Muscle of back (tissue), 13 donors: ENCODE measurements at places on chromosomes 5 and 9.

DNA sequence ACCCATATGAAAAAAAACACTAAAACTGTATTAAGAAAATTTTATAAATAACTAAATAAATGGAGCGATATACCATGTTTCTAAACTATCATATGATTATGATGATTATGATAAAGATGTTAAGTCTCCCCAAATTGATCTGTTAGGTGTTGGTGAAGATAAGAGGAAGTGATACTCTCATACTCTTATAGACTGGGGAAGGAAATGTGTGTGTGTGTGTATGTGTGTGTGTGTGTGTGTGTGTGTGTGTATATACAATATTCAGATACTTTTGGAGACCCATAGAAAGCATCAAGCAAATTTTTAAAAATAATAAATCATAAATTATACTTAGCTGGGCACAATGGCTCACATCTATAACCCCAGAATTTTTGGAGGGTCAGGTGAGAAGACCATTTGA, 62.9 kb downstream of the TMEM232 start:
- DNase-seq = no peak

DNA sequence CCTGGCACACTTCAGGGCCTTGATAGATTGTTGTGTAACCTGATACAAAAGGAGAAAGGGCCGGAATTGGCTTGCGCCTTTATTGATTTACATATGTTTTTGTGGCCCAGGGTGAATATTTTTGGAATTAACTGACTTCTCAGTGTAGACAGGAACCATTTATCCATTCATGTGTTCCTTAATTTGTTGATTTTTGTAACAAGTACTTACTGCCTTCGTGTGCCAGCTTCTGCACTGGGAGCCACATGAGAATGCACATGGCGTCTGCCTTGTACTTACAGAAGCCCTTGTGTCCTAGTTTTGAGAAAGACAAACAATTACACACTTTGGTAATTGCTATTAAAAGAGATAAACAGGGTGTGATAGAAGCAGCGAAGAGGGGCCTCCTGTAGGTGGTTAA, 26.4 kb downstream of the EHMT1 start:
- DNase-seq = no peak

GRCh38 chr9:127758843-127759242, 19.6 kb downstream of the SH2D3C start:
- no peak for DNase-seq

DNA sequence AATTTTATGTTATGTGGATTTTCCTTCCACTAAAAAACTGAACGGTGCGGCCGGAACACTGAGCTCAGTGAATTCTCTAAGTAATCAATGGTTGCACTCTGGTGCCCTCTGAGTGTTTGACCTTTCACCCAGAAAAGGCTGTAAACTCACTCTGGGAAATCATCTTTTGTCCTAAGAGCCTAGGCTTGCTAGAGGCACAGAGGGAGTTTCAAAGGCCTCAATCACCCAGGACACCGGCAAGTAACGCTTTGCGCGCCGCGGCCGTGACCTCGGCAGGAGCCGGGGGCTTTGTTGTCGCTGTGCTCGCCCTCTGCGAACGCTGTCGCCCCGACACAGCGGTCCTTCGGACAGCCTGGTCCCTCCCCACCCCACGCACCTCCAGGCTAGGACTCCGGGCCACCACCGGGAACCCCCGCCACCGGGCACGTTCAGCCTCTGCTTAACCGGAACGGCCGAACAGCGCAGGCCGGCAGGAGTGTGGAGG, 703 bp downstream of the ISCA1 start:
- peak; percentile 11 for DNase-seq

DNA sequence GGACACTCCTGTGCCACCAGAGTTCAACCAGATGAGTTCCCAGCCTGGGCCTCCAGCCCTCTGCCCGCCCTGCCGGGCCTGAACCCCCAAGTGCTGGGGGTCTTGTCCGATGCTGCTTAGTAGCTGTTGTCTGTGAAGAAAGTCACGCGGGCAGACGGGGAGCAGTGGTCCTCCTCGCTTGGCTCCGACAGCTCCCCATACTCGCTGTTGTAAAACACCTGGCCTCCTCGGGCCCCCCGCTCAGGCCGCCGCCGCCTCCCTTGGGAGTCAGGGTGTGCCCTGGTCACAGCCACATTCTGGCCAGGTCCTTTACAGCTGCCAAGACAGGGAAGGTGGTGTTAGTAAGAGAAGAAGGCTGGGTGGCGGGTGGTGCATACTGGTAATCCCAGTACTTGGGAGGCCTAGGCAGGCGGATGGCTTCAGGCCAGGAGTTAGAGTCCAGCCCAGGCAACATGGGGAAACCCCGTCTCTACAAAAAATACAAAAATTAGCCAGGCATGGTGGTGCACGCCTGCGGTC, 11.8 kb upstream of the SCGB3A1 start:
- no peak for DNase-seq

DNA sequence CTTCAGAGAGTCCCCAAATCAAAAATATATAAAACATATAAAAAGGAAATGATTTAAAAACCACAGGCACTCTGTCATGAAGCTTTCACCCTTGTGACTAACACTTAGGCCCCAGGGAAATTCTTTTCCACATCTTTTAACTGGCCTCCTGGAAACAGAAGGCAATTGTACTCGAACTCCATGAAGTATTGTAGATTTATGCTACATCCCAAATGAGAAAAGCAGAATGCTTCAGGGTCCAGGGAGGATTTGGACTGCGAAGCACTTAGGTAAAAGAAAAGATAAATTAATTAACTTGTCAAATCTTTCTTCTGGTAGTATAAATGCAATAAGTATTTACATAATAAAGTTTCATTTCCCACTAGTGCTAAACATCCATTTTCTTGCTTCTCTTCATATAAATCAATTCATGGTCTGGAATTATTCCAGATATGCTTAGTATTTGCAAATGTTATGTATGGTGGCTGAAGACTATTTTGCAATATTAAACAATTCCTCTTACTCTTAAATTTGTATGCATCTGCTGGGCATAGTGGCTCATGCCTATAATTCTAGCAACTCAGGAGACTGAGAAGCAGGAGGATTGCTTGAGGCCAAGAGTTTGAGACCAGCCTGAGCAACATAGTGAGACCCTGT, 64.9 kb upstream of the ELL2 start:
- no peak for DNase-seq

GRCh38 chr5:154520861-154521453, 42.9 kb upstream of the HAND1 start:
- DNase-seq = no peak

DNA sequence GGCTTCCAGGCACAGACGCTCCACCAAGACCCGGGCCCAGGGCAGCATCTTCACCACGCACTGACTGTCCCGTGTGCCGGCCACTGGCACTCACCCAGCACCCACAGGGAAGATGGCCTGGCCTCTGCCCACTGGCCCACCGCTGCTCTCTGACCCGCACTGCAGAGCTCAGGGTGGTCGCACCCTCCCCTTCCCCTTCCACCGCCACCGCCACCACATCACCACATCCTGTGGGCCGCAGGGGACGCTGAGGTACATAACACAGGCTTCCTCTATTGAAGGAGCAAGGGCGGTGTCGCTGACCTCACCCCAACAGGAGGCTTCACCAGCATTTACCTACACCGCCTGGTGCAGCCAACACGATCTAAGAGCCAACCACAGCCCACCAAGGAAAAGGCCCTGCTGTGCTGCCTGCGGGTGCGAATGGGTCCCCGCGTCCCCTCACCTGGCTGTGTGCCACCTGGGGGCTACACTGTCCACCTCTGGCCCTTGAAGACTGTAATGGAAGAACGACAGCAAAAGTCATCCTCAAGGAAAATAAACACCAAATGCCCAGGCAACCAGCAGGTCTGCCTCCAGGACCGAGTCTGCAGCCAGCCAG, 101.8 kb downstream of the CAMSAP1 start:
- no peak for DNase-seq

DNA sequence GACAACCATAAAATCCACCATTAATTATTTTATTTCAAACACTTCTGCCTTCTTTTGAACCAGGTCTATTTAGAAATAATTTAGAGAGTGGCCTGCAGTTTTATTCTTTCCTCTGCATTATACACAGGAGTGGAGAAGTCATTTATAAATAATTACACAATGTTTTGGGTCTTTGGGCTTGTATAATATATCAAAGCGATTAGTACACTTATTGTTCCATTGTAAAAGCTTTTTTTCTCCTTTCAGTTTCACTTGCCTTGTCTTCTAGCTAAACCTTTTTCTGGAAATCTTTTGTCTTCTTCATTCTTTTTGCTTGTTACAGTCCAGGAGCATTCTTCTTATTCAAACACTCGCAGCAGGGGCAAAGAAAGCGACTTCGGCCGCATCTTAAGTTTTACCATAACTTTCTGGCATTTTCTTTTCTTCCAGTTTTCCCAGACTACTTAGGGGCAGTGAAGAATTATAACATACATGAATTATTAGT, 7.3 kb upstream of the NEUROG1 start:
- DNase-seq = no peak

GRCh38 chr9:114233491-114234185, 78.3 kb downstream of the COL27A1 start:
- DNase-seq = peak; percentile 95

DNA sequence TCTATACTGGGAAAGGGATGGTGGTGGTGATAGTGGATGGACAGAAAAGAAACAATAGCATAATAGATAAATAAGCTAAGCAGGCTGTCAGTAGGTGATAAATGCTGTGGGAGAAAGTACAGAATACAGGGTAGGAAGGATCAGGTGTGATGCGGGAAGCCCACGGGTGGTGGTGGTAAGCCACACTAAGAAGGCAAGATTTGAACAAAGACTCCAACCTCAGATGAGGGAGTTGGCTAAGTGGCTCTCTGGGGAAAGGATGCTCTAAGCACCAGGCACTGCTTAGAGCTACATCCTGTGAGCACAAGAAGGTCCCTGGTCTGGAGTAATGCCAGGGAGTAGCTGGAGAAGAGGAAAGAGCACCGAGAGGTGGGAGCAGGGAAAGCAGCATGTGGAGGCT, 151.6 kb upstream of the KLF9 start:
- DNase-seq = no peak

DNA sequence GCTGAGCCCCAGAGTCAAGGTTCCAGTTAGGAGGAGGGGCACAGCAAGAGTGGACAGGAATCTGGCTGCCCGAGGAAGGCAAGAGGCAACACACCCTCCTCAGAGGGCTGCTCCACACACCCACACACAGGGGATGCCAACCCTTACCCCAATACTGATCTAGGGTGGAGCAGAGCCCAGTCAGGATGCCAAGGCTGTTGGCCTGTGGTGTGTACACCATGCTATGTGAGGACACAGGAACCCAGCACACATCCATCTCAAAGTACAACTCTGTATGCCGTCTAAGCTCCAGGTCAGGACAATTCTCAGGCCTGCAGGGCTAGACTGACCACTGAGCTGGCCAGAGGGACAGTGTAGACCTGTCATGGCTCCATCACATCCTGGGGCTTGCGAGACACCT, 2.6 kb downstream of the SEPTIN8 start:
- no peak for DNase-seq

DNA sequence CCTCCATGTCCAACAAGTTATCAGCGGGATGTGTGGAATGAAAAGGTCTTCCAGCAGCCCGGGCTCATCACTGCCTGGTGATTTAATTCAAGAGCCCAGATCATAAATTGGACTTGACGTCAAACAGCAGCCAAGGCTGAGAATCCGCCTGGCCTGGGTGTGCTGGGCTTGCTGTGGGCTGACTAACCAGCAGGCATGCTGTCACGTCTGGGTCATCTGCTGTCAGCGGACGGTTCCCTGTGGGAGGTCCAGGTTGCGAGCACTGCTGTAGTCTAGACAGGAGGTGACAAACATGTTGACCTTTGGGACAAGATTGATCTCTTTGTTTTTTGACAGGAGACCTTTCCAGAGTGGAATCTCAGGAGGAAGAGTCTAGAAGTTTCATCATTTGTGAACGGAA, 289.7 kb downstream of the OSTF1 start:
- DNase-seq = no peak
